ENCODE measurements at places on chromosomes 5 and 9.
A peak's percentile ranks its signal among the peaks of the same experiment; 100 is the strongest.

DNA sequence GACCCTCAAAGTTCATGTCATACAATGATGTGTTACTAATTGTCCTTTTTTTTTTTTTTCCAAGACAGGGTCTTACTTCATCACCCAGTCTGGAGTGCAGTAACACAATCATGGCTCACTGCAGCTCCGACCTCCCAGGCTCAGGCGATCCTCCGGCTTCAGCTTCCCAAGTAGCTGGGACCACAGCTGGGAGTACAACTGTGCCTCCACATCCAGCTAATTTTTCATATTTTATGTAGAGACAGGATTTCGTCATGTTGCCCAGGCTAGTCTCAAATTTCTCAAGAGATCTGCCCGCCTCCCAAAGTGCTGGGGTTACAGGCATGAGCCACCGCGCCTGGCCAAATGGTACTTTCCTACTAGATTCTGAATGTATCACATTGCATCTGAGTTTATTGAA, 49.4 kb upstream of the EBF1 start:
- no peak for DNase-seq

DNA sequence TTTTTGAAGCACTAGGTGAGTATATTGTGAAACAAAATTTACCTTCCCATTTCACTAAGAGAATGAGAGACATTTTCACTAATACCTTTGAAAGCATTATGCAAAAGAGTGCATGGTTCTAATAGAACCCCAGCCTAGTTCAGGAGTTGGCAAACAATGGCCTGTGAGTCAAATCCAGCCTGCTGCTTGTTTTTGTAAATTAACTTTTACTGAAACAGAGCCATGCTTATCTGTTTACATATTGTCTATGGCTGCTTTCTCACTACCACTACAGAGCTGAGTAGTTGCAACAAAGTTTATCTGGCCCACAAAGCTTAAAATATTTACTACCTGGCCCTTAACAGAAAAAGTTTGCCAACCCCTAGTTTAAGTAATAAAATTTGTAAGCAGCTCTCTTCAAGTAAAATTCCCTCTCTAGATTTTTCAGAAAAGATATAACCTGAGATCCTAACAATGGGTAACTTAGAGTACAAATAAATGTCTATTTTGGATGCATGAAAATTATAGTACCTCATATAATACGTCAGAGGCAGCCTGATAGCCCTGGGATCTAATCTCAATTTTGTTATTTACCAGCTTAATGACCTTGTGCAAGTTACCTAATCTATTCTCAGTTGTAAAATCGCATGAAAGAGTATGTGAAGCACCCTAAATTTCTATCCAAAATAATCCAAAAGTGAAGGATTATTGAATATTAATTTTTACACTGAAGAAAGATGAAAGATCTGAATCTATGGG, 50.7 kb upstream of the ARL15 start:
- DNase-seq, result no peak

GRCh38 chr5:151097820-151098767, 17.3 kb upstream of the TNIP1 start:
- peak; percentile 79 for DNase-seq

GRCh38 chr5:862367-863243, 11.8 kb upstream of the ZDHHC11 start:
- DNase-seq, result no peak

GRCh38 chr5:37207802-37208201, 41.4 kb downstream of the CPLANE1 start:
- DNase-seq, result no peak

Data from activated CD4-positive, alpha-beta T cell treated with anti-CD3 and anti-CD28 coated beads, Interleukin-2, Interleukin-6, amounts not matched to agents 100 ng/mL and 50 ng/mL, durations not matched to agents 16 hours and 8 hours (primary cell).